Posterior vena cava (tissue), 2 donors: ENCODE measurements at places on chromosomes 13 and 19.

DNA sequence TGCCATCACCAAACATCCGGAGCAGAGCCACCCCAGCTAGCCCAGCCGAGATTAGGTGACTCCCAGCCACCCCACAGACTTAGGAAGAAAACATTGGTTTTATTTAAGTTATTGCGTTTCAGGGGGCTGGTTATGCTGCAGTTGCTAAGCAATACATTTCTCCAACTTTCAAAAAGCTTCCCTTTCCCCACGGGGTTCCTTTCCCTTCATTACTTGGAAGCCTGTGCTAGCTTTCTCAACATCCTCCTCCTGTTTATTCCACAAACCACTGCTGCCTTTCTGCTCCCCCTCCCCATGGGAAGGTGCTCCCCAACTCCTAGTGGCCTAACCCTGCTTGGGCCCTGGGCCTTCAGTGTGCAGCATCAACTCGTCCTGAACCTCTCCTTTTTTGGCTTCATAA, 52.6 kb downstream of the CDADC1 start:
- DNase-seq, result no peak

DNA sequence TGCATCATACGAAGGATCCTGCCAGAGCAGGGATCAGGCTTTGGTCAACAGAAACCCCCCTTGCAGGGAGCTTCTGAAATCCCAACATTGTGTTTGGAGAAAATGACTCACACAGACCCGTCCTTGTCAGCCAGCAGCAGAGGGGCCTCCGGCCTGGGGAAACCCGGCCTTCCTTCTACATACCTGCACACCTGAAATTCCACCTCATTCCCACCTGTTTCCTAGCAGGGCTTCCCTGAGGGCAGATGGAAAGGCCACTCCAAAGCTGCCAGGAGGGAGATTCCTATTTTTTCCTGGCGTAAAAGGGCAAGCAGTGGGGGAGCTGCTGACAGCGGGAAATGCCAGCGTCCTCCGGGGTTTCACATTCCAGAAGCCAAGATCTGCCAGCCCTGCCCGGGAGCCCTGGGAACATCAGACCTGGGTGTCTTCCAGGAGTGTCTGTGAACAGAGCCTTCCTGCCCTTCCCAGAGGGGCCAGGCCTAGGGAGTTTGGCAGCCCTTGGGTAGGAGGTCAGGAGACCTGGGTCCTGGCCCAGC, 3.0 kb upstream of the IGFL1 start:
- no peak for DNase-seq

DNA sequence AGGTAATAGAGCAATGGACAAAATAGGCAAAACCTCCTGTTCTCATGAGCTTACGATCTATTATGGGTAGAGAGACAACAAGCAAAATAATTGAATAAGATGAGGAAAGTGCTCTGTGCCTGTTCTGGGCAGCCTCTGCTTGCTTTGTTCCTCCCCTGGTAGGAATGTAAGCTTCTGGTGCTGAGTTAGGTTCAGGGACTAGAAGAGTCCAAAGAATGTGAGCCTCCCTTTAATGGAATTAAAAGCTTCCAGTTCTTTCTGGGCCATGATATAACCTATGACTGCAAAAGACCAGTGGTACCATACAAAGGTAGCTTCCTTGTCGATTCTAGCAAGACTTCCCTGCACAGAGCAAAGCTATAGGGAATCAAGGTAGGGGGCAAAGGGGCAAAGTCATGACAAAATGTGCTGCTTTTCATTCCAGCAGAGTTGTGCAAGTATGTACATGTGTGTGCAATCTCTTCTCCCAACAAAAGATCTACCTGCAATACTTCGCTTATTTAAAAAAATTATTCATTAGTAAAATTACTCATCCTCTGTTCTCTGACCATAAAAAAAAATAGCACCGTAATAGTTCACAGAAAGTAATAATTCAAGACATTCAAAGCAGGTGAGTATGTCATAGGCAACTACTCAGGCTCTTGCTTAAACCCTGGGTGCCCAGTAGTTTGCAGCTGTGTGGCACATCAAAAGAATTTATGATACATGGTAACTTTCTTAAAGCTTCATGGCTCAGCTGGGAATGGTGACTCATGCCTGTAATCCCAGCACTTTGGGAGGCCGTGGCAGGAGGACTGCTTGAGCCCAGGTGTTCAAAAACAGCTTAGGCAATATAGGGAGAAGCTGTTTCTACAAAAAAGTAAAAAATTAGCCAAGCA, 21.4 kb downstream of the ACOD1 start:
- DNase-seq, result no peak

DNA sequence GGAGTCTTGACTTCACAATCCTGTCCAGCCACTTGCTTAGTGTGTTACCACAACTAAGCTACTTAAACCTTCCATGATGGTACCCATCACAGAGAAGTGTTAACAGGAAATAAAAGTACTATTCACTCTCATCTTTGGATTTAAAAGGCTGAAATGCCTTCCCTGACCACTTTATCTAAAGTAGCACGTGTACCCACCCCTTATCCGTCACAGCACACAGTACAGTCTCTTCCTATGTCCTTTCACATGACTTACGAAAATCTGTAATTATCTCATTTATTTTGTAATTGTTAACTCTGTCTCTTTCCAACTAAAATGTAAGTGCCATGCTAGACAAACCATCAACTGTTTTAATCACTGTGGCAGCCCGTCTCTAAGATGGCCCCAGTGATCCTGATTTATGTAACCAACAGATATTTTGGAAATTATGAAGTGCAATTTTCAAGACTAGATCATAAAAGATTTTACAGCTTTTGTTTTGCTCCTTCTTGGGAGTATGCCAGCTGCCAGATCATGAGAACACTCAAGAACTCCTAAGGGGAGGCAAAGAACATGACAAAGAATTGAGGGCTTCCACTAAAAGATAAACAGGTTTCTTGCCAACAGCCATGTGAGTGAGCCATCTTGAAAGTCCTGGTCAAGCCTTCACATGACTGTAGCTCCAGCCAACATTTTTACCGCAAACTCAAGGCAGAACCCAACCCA, 44.9 kb downstream of the DIAPH3 start:
- DNase-seq, result no peak

DNA sequence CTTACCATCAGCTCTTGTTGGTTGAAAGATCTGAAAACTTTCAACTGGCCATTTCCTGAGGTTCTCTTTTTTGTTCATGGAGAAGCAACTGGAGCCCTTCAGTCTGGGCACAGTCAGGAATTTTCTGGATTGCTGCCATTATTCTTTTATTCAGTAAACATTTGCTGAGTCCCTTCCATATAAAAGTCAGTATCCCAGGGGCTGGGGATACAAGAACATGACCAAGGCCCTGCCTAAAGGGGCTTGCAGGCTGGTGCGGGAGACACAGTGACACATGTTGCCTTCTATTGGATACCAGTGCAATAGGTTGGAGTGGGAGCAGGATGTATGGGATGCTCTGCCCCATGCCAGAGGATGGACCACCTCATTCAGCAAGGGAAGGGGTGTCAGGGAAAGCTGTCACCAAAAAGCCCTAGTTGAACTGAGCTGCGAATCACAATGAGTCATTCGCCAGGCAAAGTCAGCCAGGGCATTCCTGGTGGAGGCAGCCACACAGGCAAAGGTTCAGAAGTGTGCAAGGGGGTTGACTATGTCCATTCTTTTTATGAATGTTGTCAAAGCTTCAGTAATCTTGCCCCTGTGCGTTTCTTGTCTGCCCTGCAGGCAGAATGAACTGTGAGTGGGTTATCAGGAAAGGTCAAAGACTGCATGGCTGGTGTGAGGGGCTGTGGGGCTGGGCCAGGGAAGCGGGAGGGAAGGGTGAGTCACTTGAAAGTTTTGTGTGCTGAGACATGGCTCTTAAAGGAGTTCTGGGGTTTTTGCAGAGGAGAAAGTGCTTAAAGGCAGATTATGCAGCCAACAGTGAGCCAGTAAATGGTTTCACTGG, 395.9 kb downstream of the KCNRG start:
- DNase-seq, result peak; percentile 84

- no peak for DNase-seq
These were observed 48.3 kb downstream of the SLAIN1 start for GRCh38 chr13:77745784-77746183.

- DNase-seq, result peak; percentile 8
These were observed 24.6 kb downstream of the CCNE1 start for GRCh38 chr19:29836409-29836825.

DNA sequence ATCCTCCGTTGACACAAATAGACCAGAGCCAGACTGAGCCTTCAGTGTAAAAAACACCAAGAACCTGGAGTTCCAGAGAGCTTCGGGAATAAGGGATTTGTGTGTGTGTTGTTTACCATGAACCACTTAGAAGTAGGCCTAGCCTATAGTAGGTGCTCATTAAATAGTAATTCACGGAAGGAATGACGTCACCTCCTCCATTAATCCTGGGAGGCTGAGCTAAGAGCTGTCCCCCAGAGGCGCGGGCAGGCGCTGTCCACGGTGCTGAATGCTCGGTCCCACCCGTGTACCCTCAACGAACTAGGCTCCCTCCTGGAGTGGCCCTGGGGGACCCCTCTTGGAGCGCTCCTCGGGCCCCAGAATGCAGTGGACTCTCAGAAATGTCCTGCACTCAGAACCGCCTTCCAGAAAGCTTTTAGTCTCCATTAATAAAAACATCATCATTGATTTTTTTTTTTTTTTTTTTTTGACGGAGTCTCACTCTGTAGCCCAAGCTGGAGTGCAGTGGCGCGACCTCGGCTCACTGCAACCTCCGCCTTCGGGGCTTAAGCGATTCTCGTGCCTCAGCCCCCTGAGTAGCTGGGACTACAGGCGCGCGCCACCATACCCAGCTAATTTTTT, 6.5 kb downstream of the UNC13A start:
- DNase-seq, result no peak
